ENCODE measurements at places on chromosomes 11 and 22.

DNA sequence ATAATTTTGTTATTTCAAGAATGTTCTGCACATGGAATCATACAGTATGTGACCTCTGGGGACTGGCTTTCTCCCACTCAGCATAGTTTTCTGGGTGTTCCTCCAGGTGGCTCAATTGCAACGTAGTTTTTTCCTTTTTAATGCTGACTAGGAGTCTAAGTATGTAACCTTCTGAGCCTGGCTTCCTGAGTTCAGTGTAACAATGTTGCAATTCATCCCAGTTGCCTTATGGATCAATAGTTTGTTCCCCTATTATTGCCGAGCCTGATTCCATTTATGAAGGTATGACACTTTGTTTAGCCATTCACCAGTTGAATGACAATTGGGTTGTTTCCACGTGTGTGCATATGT, 128.3 kb downstream of the CRYBB2 start:
- DNase-seq, result no peak

GRCh38 chr11:3962406-3962840, 107.0 kb downstream of the STIM1 start:
- no peak for DNase-seq

DNA sequence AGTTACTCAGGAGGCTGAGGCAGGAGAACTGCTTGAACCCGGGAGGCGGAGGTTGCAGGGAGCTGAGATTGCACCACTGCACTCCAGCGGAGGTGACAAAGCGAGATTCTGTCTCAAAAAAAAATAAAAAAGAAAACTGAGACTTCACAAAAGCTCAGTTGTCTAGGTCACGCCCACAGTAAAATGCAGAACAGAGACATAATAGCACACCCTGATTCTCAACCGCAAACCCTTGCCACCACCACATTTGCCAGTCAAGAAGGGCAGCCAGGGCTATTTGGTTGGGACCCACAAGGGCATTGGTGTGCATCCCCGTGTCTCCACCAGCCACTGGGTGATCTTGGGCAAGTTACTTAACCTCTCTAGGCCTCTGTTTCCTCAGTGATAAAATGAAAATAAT, 25.4 kb downstream of the CREB3L1 start:
- DNase-seq, result no peak

DNA sequence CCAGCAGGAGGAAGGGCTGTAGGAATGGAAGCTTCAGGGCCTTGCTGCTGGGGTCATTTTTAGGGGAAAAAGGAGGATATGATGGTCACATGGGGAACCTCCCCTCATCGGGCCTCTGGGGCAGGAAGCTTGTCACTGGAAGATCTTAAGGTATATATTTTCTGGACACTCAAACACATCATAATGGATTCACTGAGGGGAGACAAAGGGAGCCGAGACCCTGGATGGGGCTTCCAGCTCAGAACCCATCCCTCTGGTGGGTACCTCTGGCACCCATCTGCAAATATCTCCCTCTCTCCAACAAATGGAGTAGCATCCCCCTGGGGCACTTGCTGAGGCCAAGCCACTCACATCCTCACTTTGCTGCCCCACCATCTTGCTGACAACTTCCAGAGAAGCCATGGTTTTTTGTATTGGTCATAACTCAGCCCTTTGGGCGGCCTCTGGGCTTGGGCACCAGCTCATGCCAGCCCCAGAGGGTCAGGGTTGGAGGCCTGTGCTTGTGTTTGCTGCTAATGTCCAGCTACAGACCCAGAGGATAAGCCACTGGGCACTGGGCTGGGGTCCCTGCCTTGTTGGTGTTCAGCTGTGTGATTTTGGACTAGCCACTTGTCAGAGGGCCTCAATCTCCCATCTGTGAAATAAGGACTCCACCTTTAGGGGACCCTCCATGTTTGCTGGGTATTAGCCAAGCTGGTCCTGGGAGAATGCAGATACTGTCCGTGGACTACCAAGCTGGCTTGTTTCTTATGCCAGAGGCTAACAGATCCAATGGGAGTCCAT, 14.1 kb downstream of the IL10RA start:
- no peak for DNase-seq

DNA sequence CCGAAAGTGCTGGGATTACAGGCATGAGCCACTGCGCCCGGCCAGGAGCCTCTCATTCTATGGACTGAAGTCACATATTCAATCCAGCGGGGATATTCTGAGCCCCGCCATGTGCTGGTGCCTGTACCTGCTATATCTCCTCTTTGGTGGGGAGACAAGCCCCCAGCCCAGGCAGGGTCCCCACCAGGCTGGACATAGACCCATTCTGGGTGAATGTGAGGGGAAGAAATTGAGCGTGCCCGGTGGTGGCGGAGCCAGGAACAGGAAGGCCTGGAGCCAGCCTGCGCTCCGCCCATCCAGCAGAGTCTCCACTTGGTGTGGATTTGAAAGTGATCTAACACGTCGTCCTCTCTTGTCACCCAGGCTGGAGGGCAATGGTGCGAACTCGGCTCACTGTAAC, 38.0 kb upstream of the CSNK1E start:
- DNase-seq, result no peak

DNA sequence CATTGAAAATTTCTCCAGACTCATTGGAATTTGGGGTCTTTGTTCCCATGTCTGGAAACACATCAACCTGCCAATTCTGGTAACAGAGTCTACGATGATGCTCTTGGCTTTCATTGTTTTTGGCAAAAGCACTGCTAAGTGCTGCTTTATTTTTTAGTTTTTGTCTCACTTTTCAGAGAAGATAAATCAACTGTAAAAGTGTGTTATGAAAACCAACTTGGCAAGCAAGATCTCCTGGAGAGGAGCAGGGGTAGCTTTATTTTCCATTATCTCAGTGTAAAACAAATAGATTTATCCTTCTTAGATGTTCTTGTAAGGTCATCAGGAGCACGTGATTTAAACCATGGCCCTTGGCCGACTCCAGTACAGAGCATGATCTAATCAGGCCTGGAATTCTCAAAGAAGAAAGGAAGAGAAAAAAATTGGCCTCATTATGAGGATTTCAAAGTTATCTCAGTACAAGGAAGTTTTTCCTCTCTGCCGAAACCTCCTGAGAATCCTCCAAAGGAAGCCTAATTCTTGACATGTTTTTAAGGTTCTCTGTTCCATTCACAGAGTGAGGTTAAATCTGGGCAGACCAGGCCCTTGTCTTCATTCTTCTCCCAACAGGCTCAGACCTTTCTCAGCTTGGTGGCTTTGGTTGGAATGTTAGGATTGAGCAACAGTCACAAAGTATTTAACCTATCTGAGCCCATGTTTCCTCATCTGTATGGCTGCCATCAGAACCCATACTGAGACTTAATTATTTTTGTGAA, 16.4 kb upstream of the PAMR1 start:
- no peak for DNase-seq

GRCh38 chr11:1728931-1729691, 21.3 kb downstream of the IFITM10 start:
- no peak for DNase-seq

Data from stimulated activated CD8-positive, alpha-beta memory T cell treated with anti-CD3 and anti-CD28 coated beads, Interleukin-7, amount 100 ng/mL, for 1 hour (primary cell).